ENCODE measurements at places on chromosomes 3 and 15. TPM values are rescaled to one million over a fixed set of nuclear protein-coding genes. Genes with fewer than 3 reads are reported as not detected.

GRCh38 chr15:78831229-78832207 is 20.3 kb upstream of the ADAMTS7 start:
- no peak for DNase-seq

DNA sequence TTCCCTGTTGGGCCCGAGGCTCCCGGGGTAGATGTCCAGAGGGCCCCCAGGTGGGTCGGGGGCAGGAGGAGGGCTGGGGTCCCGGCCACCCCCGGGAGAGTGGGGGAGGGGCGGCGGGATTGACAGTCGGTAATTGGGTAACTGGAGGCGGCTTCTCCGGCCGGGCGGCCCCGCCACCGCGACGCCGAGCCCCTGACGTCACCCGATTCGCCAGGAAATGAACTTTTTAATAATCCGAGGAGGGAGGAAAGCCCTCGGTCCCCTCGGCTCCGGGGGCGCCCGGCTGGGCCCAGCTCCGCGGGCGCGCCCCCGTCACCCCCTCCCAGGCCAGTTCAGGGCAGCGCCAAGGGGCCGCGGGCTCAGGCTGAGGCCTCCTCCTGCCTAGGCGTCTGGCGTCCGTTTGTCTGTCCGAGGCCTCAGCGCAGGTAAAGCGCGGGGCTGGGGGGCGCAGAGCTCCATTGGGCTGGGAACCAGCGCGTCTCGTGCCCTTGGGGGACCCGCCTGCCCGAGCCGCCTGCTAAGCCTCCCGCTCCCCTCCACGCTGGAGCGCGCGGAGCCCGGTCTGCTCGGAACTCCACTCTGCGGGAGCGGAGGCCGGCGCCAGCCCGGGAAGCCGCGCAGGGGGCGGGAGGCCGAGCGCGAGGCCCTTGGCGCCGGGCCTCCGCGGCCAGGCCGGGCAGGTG is 3.9 kb downstream of the GATA2 start:
- DNase-seq, result peak; percentile 74

DNA sequence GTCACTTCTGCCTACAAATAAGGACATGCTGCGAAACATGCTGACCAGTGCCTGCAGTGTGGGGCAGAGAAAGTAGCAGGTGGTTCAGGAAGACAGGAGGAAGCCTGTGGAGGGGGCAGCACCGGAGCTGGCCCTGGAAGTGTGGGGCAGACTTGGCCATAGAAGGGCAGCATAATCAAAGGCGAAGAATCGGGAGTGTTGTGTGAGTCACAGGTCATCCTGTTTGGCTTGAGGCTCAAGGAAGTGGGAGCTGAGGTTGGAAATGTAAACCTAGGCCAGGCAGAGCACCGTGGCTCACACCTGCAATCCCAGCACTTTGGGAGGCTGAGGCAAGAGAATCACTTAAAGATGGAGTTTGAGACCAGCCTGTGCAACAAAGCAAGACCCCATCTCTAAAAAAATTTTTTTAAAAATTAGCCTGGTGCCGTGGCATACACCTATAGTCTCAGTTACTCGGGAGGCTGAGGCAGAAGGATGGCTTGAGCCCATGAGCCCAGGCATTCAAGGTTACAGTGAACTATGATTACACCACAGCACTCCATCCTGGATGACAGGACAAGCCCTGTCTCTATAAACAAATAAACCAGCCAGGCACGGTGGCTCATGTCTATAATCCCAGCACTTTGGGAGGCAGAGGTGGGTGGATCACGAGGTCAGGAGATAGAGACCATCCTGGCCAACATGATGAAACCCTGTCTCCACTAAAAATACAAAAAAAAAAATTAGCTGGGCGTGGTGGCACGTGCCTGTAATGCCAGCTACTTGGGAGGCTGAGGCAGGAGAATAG is 54.0 kb downstream of the FAM43A start:
- DNase-seq, result no peak

DNA sequence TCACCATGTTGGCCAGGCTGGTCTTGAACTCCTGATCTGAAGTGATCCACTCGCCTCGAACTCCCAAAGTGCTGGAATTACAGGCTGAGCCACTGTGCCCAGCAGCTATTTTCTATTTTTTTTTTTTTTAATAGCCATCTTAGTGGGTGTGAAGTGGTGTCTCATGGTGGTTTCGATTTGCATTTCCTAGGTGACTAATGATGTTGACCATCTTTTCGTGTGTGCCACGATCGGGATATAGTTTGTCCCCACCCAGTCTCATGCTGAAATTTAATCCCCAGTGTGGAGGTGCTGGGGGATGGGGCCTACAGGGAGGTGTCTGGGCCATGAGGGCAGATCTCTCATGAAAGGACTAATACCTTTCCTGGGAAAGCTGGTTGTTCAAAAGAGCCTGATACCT is 41.8 kb upstream of the MUC13 start:
- no peak for DNase-seq

GRCh38 chr3:130515755-130516154 is 1.2 kb upstream of the COL6A6 start:
- DNase-seq, result no peak

- DNase-seq, result no peak
These were observed 203.0 kb downstream of the ARRDC4 start for GRCh38 chr15:98163319-98164045.

GRCh38 chr3:123861081-123861836 is 22.9 kb downstream of the MYLK start:
- no peak for DNase-seq

GRCh38 chr15:85044251-85044853 is 62.7 kb downstream of the PDE8A start:
- peak; percentile 61 for DNase-seq

GRCh38 chr15:73947651-73948050 is 21.4 kb downstream of the LOXL1 start:
- no peak for DNase-seq

DNA sequence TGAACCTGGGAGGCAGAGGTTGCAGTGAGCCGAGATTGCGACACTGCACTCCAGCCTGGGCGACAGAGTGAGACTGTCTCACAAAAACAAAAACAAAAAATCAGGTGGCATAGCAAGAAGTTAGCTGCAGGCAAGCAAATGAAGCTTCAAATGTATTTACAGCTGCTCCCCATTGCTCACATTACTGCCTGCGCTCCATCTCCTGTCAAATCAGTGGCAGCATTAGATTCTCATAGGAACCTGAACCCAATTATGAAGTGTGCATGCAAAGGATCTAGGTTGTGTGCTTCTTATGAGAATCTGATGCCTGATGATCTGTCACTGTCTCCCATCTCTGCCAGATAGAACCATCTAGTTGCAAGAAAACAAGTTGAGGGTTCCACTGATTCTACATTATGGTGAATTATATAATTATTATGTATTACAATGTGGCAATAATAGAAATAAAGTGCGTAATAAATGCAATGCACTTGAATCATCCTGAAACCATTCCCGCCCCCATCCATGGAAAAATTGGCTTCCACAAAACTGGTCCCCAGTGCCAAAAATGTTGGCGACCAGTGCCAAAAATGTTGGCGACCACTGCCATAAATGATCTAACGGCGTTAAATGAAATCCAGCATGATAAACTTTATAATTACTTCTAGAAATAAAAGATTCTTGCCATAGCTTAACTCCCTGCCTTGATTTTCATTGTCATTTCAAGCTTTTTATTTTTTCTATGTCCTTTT is 616.7 kb upstream of the NAALADL2 start:
- DNase-seq, result no peak

DNA sequence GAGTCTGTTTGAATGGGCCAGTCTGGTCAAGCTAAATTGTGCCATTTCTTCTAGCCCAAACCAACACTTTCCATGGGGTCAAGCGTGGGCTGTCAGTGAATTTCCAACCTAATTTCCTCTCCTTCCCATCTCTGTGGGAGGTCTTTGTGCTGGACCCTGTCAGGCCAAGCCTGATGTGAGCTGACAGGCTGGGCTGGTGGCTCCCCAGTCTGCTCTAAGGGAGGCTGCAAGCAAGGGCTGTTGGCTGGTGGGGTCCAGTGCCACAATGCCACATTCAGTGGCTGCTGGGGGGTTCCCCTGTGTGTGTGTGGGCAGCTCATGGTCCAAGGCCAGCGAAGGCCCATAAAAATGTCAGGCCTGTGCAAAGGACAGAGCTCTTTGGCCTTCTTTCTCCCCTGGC is 216.1 kb downstream of the OPA1 start:
- DNase-seq, result no peak

DNA sequence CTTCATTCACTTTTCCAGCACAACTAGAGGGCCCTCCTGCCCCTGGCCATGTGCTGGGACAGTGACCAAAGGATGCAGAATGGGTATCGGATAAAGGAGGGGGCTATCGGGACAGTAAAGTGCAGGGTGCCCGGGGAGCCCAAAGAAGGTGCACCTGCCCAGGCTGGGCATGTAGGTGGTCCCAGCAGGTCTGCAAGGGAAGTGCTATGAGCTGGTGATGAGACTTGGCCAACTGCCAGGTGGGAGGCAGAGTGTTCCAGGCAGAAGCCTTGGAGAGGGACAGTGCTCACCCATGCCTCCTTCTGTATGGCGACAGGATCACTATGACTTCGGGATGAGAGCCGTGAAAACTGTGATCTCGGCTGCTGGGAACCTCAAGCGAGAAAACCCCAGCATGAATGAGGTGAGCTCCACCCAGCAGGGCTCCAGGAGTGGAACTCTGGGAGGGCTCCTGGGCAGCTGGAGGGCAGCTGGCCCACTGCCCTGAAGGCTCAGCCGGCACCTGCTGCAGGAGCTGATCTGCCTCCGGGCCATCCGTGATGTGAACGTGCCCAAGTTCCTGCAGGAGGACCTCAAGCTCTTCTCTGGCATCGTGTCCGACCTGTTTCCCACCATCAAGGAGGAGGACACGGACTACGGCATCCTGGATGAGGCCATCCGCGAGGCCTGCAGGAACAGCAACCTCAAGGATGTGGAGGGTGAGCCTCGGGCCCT is 48.4 kb downstream of the DNAH1 start:
- no peak for DNase-seq

DNA sequence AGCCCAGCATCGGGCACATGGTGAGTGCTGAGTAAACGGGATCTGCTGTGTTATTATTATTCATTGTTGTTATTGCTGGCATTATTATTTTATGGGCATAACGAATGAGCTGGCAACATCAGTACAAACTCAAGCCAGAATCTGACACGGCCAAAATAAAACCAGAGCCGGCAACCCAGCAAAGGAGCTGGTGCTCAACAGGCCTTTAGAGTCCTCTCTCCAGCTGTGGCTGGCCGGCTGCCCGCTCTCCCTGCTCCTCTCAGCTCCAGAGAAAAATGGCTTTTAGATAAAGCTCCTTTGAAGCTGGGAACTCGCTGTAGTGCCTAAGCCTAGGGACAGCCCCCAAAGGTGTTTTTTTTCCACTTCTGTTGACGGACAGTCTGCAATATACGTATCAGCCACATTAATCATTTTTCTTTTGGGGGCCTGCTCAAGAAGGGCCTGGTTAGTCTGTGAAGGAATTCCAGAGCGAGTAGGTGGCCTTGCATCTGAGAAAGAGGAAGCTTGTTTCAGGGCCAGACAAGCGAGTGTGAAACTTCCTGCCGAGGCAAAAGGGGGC is 193.9 kb upstream of the UBE2E1 start:
- DNase-seq, result peak; percentile 48

- DNase-seq, result no peak
These were observed 98.9 kb downstream of the LRRK1 start for GRCh38 chr15:101018016-101018415.

- no peak for DNase-seq
These were observed 49.3 kb upstream of the XCR1 start for GRCh38 chr3:46076606-46077005.

DNA sequence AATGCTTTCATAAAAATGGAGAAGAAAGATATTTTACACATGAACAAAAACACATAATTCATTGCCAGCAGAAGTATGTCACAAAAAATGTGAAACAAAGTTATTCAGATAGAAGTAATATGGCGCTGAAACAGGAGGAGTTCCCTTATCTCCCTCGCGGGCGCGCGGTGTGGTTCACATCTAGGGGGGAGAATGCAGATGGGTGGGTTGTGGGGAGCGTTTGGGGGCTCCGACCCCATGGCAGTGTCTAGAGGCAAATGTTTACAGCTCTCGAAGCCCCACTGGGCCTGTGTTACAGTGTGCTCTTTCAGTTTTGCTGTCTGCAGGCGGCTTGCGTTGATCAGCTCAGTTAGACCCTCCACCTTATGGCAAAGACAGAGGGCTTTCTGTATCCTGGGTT is 297.5 kb downstream of the CGGBP1 start:
- DNase-seq, result no peak

DNA sequence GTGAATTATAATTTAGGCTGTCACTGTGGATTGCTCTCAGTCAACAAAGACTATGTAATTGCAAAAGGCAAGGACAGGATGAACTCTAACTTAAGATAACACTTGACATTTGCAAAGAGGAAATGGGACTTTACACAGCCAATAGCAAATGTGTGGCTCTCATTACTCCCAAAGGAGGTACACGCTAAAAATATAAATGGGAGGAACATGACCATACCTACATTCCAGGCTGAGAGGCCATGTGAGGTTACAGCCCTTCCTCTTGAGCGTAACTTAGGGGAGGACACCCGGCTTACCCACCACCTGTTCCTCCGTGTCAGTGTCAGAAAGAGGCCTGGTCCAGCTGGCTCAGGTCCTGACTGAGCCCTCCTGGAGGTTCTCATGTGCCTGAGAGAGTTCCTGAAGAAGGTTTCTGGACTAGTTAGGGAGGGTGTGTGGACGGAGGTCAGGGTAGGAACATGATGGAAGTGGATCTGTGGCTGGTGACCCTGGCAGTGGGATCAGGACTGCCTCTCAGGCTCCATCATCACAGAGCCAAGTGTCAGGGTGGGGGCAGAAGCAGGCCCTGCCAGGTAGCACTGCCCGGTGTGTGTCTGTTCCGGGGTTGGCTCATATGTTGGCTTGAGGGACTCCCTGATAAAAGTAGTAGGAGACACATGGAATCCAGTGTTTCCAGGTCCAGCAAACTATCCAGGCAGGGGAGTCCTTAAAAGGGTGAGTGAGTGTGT is 7.9 kb downstream of the POPDC2 start:
- no peak for DNase-seq

DNA sequence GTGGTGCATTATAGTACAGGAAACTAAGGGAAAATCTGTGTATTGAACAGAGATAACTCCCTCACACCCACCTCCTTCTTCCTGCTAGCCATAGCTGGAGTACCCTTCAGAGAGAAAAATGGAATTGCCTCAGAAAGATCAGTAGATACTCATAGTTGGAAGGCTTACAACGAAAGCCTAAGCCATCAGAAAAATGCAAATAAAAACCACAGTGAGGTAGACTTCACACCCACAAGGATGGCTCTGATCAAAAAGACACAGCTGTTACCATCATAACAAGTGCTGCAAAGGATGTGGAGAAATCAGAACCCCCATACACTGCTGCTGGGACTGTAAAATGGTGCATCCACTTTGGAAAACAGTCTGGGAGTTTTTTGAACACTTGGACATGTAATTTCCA is 7.4 kb upstream of the DLG1 start:
- peak; percentile 61 for DNase-seq

GRCh38 chr15:79105141-79105540 is 14.6 kb upstream of the RASGRF1 start:
- DNase-seq, result no peak

The SLC12A1 gene
- not detected for total RNA-seq

The CA12 gene
- total RNA-seq, result 14.8 TPM

The GOLGA6A gene
- not detected for total RNA-seq

The ZIC4 gene
- 0.39 TPM for total RNA-seq

The TTLL13 gene
- not detected for total RNA-seq

The TMEM207 gene
- total RNA-seq, result not detected

The CHDH gene
- total RNA-seq, result not detected

The HTR3E gene
- total RNA-seq, result not detected
